NCI-H460 (cell line): ENCODE measurements at places on chromosomes 7 and 10. TPM values are rescaled to one million over a fixed set of nuclear protein-coding genes. Genes with fewer than 3 reads are reported as not detected.

- no peak for DNase-seq
Observed at GRCh38 chr7:92546856-92547497, 18.4 kb downstream of the RBM48 start.

DNA sequence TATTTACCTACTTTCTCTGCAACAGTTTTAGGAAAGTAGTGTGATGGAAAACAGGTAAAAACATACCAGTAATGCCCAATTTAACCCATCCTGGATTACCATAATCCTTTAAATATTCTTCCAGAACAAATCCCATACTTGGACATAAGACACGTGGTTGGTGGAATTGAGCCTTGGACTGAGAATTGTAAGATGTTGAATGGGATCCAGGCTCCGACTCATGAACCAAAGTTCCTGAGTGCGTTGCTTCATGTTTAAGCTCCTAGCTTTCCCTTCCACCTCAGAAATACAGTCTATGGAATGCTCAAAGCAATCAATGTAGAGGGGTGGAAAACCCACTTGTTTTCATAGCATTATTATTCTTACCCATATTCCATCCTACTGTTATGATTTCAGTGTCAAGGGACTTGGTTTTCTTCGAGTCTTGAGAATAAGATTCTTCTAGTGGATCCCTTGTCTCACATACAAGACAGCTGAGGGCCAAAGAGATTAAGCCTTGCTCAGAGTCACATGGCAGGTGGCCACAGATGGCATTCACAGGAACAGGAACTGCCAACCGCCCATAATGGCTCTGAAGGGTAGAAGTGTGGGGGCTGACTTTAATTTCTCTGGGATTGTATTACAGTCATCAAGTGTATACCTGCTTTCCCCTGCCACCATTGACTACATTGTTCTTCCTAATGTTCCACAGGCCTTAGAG, 171.2 kb downstream of the GFRA1 start:
- DNase-seq = no peak

DNA sequence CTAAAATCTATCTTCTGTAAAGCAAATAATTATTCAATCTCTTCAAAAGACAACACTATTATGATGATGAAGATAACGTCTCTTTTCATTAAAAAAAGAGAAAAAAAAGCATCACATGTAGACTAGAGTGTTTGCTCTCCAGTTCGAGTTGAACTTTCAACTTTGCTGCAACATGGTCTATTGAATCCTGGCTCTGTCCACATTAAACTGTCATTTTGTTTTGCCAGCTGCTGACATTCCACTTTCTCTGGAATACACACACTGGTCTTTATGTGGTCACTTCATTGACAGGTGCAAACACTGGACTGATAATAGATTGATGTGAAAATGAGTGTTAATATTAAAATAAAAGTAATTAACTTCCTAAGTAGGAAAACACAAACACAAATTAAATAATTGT, 61.7 kb downstream of the PTF1A start:
- no peak for DNase-seq

DNA sequence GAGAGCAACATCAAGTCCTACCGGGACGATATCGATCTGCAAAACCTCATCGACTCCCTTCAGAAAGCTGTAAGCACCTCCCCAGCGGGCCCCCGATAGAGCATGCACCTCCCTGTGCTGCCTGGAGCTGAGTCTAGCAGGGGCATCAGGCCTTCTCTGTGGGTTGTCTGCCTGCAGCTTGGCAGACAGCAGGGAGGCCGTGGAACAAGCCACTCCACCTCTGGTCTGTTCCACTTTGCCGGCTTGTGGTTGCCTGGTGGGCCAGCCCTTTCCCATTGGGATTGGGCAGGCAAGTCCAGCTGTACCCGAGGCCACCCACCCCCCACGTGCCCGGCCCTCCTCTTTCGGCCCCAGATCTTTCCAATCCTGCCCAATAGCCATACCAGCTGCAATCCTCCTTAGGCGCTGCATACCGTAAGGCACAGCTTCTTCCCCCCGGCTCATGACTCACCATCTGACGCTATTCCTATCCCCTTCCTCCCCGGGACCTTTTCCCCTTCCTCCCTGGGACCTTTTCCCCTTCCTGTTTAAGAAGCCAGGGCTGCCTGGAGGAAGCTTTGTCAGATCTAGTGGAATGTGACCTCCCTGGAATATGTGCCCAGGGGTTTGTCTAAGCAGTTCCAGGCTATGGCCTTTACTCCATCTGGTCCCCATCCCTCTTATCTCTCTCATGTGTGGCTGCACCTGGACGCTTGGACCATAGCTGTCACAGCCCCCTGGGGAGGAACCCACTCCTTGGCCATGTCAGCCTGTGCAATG, 28.1 kb upstream of the SH2D4B start:
- peak; percentile 68 for DNase-seq

DNA sequence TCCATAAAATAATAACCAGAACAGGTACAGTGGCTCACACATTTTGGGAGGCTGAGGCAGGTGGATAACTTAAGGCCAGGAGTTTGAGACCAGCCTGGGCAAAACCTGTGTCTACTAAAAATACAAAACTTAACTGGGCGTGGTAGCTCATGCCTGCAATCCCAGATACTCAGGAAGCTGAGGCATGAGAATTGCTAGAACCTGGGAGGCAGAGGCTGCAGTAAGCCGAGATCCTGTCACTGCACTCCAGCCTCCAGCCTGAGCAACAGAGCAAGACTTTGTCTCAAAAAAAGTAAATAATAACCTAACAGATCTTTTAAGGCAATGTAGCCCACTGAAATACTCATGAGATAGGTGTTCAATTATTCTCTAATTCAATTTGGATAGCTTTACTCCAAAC, 107.1 kb upstream of the ASAH2 start:
- no peak for DNase-seq

DNA sequence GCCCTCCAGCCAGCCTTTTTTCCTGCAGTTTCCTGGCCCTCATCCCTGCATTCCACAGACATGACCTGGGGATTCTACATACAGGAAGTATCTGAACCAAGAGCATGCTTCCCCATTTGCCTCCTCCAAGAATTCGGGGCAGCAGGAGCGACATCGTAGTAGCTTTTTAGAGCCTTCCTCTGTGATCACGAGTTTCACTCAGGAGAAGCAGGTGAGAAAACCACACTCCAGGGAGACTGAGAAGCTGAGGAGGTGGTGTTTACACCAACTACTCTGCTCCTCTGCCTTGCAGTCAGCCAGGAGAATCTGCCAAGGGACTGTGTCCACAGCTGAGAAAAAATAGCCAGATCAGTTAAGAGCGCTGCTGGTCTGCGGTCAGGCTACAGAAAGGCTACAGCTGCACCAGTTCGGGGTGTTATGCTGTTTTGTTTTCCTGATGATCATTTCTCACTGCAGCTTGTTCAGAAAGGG, 54.1 kb downstream of the HSPA12A start:
- no peak for DNase-seq

DNA sequence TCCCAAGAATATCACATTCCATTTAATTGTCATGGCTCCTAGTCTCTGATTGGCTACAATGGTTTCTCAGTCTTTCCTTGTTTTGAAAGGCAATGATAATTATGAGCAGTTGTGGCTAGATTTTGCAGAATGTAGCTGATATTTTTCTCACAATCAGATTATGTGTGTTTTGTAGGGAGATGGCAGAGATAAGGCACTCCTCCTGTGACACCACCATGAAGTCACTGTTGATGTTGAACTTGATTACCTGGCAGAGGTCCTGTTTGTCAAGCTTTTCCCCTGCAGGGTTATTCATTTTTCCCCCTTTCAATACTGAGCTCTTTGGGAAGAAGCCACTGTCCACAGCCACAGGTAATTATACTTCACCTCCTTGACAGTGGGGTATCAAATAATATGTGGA, 602.9 kb upstream of the PFKP start:
- no peak for DNase-seq

GRCh38 chr10:30491204-30491915, 57.4 kb downstream of the MAP3K8 start:
- no peak for DNase-seq

DNA sequence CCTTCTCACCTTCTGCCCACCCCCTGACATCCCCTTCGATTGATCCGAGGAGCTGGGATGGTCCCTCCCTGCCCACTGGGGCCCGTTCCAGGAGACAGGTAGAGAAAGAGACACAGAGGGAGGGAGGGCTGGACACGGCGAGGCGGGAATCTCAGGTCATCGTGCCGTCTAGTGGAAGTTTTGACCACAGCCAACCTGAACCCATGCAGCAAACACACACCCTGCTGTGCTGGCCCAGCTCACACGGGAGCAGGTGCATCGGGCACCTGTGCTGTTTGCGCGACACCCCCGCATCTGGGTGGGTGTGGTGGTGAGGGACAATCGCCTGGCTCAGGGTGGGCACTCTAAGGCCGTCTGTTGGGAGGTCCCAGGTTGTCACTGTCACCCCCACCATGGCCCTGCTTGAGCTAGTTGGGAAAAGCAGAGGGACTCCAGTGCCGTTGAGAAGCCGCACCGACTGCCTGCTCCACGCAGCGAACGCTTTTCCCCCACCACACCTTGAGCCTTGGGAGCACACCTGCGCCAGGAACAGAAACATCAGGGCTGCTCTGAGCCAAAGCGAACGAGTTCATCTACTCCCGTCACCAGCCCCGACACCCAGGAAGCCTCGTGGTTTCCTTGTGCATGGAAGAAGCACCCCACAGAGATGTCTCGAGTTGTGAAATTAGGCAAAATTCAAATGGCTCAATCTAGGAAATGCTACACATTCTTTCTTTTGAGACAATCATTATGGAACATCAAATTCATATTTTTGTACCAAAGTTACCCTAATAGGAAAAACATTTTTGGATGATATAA, 285.8 kb downstream of the DNAJB6 start:
- DNase-seq = no peak

- no peak for DNase-seq
Observed at GRCh38 chr10:28853195-28853594, 175.9 kb downstream of the BAMBI start.

GRCh38 chr7:127943541-127944521, 87.4 kb downstream of the LRRC4 start:
- no peak for DNase-seq

DNA sequence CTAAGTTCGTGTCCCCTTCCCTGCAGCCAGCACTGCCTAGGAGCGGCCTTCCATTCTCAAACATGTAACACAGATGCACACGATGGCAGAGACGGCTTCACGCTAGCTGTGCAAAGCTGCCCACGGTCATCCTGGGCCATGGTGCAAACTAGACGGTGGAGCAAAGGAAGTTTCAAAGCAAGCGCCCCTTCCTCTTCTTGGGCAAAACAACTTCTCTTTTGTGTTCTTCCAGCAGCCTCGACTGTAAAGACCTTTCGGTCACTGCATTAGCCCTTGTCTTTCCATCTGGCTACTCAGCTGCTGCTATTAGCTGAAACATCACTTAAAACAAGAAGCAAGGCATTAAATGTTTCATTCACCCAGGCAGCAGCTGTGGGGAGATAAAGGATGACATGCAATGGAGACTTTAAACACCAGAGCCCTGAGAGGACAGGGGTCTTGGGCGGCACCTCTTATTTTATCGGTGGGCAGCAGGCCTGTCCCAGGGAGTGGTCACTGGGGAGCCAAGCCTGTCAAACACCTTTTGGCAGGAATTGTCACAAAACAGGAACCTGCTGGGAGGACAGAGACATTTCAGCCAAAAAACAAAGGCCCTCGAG, 214.8 kb downstream of the KLF6 start:
- DNase-seq = no peak

GRCh38 chr7:51316262-51316665, 345 bp downstream of the COBL start:
- DNase-seq = no peak

DNA sequence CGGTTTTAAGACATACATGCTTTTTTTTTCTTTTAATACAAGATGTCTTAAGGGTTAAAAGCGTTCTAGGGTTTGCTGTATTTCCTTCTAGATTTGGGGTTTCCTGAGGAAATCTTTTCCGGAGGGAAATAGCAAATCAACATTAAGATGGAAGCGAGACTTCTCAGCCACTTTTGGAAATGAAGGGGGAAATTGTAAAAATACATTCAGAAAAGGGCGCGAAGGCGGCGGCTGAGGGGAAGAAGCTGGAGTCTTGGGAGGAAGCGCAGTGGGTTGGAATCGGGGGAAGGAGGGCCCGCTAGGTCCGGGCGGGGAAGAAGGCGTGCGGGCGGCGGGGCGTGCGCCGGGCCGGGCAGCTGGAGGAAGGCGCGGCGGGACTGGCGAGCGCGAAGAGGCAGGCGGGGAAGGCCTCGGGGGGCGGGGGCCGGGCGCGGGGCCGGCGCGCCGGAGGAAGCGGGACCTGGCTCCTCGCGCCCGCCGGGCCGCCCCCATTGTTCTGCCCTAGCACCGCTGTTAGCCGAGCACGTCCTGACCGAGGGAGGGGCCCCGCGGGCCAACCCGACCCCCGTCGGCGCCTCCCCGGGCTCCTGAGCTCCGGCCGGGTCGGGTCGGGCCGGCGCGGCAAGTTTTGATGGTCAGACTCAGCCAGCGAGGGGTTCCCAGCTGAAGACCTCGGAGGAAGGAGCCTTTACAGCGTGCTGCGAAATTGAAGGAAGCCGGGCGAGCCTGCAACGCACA, 1.5 kb upstream of the SKIDA1 start:
- DNase-seq = no peak

- peak; percentile 40 for DNase-seq
Observed at GRCh38 chr7:158572000-158572828, 15.4 kb downstream of the PTPRN2 start.

DNA sequence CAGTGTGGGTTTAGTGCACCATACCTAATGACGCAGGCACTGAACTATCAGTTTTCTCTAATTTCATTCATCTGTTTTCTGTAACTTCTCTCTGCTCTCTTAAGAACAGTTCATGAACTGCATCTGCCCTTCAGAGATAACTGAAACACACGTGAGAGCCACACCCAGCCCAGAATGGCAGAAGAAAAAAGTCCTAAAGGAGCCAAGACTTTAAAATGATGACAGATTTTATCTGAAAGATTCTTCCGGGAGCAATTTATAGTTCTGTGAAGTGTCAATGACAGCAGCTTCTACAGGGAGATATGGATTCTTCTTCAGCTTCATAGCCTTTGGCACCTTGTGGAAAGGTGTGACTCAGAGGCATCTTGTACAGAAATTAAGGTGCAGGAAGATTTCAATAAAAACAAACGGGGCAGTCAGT, 211.5 kb upstream of the SLC26A5 start:
- no peak for DNase-seq

The ZNF365 gene
- 3.3 and 4.2 TPM in 2 replicates for total RNA-seq

The PRF1 gene
- not detected in 2 replicates for total RNA-seq

The HOXA6 gene
- total RNA-seq = 6.7 and 8.3 TPM in 2 replicates

The KCNH2 gene
- total RNA-seq = 0.27 and 0.58 TPM in 2 replicates

The DNAJB9 gene
- 18.0 and 24.1 TPM in 2 replicates for total RNA-seq

The VSIR gene
- 49.4 and 55.4 TPM in 2 replicates for total RNA-seq

The NUDT13 gene
- 6.3 and 7.1 TPM in 2 replicates for total RNA-seq

The C10orf105 gene
- total RNA-seq = not detected in 2 replicates
